ENCODE measurements at places on chromosomes 2 and 18.

DNA sequence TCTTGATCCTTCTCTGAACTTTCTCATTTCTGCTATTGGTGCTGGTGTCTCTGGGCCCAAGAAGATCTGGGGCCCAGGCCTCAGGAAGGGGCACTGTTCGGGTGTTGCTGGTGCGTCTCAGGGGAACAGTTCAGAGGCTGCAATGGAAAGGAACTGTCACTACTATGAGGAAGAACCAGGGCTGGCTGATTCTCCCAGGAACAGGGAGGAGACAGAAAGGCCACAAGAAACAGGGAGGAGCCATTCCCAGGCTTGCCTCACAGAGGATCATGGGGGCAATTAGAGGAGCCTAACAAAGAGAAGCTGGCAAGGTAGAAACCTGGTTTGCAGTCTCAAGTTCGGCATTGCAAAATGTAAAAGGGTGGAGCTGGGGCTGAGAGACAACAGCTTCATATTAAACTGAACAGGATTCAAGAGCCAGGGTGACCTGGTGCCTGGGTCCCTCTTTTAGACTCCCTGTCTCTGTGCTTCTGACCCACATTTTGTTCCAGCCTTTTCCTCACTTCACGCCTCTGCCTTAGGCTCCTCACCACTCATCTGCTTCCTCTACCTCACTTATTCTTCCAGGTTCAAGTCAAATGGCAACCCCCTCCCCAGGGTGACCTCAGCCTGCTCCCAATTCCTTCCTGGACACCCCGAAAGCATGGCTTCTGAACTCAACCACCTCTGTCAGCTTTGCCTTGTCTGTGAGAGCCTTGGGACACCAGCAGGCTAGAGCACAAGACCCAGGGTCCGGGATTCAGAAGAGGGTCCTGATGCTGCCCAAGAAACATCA, 58.4 kb downstream of the GYPC start:
- DNase-seq, result no peak

- DNase-seq, result no peak
Measured at GRCh38 chr18:7456376-7456775, 110.7 kb upstream of the PTPRM start.

- no peak for DNase-seq
Measured at GRCh38 chr2:3214806-3215404, 162.7 kb downstream of the EIPR1 start.

DNA sequence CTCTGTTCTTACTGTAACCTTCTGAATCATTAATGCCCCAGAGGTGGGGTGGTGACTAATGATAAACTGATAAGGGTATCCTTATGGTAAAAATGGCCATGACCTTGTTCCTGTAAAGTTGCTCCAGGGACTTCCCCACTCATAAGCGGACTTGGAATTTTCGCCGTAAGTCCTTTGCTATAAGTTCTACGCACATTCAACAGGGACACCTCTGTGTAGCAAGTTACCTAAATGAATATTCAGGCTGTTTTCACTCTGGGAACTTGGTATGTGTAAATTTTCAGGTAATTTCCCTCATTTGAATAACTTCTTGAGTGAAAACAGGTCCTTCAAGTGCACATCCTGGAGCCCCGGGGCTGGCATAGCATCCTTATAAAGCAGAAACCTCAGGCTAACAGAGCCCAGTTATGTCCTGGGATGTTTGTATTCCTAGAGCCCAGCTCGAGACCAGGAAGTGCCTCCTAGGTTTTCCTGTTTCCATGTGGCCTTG, 9.4 kb upstream of the AGFG1 start:
- no peak for DNase-seq

GRCh38 chr2:69067026-69067630, 54.1 kb downstream of the ANTXR1 start:
- DNase-seq, result no peak

DNA sequence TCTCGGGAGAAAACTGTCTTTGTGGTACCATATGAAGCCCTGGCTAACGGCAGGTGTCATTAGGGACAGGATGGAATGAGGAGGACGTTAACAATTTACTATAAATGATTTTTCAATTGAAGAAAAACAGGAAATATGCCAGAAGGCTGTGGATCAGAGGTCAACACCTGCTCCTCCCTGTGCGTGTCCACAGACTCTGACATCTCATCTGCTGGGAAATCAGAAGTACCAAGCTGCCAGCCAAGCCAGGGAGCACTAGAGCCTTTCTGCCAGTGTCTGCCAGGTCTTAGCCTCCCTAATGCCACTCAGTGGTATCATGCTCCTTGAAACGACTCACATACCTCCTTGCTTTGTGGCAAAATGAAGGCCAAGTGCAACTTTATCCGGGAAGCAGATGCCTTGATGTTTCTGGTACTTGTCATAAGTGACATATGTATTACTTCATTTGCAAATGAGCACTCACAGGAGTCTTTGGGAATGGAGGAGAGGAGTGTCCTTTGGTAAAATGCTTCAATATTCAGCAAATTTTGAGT, 541.1 kb downstream of the SATB2 start:
- no peak for DNase-seq

DNA sequence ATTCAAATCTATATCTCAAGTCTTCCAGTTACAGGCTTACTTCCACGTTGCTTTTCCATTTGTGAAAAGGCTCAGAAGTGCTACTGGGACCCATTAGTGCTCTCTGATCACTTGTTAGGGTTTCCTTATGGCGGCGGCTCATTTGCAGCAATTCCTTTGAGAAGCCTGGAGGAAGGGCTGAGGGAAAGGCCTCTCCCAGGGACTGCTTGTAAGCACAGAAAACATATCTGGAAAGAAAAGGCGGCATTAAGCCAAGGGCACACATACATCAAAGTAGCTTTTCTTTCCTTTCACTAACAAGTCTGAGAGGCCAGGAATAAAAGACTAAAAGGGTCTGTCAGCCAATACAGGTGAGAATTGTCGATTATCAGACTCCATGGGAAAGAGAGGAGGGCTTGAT, 39.4 kb upstream of the ITGB6 start:
- DNase-seq, result no peak

GRCh38 chr2:199144036-199144435, 313.7 kb downstream of the SATB2 start:
- no peak for DNase-seq

DNA sequence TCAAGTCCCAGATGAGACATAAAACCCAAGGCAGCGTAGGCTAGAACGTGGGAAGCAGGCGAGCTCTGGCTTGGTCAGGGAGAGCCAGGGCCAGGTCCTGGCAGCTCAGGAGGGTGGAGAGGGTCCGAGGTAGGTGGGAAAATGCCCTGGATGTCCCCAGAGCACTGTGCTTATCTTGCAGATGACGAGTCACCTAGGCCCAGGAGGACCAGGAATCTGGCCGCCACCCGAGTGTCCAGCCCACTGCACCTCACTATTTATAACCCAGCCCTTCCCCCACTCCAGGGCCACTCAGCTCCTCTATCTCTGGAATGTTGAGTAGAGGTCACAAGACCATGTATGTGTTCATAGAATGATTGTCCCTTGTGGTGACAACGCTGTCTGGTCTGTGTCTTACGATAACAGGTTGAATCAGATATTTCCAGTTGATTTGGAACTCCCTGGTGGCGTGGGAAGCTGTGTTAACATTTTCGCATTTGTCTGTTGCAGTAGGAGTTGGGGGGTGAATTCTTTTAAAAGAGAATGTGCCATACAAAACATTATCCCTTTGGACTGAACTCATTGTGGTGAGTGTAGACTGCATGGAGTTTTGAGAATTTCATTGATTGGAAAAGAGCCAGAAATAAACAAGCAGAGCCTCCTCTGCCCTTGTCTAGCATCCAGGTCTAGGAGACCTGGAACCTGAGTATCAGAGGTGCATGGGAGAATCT, 47.5 kb downstream of the EMILIN2 start:
- no peak for DNase-seq

- no peak for DNase-seq
Measured at GRCh38 chr2:204497855-204498254, 47.4 kb upstream of the PARD3B start.

- no peak for DNase-seq
Measured at GRCh38 chr2:231415029-231415428, 19.5 kb downstream of the B3GNT7 start.

GRCh38 chr2:21401022-21401698, 277.4 kb downstream of the TDRD15 start:
- no peak for DNase-seq

- DNase-seq, result no peak
Measured at GRCh38 chr2:181334158-181334826, 122.9 kb upstream of the ITGA4 start.

GRCh38 chr2:213241817-213242216, 42.4 kb upstream of the SPAG16 start:
- DNase-seq, result no peak

DNA sequence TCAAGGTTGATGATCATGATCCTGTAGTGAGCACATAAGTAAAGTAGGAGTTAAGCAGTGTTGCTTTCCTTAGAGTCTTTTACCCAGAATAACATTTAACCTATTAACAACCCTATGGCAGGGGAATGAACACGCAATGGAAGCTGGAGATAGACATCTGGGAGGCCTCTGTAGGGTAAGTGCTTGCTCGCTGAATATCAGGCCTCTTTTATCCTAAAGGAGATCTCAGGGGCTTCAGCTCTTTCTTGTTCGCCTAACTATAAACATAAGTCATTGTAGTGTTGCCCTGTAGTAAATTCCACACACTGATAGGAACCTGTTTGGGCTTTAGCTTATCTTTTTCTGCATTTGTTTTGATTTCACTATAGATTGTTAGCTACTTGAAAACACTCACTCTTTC, 174.4 kb upstream of the TCF4 start:
- DNase-seq, result no peak

DNA sequence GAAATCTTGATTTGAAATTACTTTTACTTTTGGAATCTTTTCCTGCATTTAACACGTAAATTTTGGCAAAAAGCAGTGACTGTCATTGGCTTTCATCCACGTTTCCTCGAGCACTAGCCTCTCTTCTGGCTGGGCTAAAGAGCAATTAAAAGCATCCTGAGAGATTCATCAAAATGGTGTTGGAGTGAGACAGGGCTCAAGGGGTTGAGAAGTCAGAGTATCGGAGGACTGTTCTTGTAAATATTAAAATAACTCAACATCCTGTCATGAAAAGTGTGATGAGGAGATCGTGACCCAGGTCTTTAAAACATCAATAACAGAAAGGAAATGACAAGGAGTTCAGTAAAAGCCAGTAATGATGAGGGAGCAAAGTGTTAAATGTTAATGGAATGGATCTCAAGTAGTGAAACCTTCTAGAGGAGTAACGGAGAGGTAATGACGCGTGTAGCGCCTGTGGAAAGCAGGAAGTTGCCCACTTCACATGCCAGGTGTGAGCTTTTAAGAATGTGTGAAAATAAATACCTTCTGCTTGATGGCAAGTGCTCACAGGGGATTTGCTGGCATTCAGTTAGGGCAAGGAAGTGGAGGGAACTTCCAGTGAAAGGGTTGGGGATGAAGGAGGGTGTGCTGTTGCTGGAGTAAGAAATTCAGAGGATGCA, 754.4 kb downstream of the ADCYAP1 start:
- DNase-seq, result no peak

DNA sequence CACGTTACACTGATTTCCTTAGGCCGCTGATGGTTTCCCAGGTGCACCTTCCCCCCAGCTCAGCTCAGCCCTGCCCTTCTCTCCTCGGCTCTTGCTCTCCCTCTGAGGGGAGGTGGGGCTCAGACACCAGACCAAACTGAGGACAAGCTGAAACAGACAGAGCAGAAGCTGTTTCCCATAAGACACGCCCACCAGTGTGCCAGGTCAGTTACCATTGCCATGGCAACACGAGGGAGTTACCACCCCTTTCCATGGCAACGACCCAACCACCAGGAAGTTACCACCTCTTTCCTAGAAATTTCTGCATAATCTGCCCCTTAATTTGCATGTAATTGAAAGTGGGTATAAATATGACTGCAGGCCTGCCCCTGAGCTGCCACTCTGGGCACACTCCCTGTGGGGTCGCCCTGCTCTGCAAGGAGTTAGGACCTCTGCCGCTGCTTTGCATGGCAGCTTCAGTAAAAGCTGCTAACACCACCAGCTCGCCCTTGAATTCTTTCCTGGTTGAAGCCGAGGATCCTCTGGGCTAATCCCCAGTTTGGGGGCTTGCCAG, 120.9 kb upstream of the SMIM21 start:
- no peak for DNase-seq

GRCh38 chr2:182706751-182707150, 9.3 kb upstream of the DNAJC10 start:
- DNase-seq, result no peak

- no peak for DNase-seq
Measured at GRCh38 chr2:209578394-209579001, 154.7 kb downstream of the MAP2 start.

DNA sequence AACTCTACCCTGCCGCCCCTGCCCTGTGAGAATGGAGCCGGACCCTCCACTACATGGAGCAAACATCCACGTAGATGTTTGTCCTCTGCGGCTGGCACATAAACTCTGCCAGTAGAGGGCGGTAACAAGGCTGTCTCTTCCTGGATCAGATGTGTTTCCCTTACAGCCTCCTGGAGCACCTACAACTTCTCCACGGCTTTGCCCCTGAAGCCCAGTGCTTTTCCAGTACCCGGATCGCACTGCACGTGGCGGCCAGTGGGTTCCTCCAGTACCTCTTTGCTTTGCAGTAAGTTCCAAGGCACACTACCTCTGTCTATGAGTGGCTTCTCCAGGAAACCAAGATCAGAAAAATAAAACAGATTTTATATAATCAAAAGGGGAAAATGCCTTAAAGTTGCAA, 651.3 kb downstream of the DCDC2C start:
- no peak for DNase-seq

GRCh38 chr18:52441794-52442193, 101.8 kb downstream of the DCC start:
- no peak for DNase-seq

DNA sequence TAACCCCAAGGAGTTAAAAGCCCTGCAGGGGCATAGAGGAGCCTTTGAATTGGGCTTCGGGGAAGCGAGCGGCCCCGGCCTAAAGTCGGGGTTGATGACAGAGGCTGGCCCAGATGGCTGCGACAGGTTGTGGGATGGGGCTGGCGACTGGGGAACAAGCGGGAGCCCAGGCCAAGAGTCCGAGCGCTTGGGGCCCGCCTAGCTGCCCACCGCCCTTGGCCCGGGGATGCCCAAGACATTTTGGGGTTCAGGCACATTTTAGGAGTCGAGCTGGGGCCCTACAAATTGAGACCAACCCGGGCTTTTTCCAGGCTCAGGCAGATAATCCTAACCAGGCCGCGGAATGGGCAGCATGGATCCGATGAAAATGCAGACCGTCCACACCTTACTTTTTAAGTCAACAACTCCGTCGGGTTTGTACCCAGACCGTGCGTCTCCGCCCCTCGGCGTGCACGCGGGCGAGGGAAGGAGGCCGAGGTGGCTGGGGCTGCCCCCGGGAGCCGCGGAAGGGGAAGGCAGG, 507 bp downstream of the RTKN start:
- DNase-seq, result no peak

DNA sequence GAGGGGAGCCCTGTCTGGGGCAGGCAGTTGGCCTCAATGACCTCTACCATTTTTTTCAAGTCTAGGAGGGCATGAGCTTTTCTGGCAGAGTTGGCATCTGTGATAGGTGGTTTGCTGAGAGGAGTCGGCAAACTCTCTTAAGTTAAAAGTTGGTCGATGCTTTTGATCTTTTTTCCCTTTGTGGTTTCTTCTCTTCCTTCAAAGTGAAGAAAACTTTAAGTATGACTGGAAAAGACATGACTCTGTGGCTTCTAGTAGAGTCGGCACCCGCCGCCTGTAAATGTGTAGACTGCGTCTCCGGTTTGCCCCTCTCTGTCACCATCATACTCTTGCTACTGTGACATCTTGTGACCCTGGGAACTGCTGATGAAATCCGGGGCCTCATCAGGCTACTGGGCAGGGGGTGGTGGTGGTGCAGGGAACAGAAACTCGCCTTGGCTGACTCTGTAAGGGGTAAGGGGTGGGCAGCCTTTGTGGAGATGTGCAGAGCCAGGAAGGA, 21.1 kb downstream of the INPP5D start:
- DNase-seq, result no peak

Measured in stimulated activated CD8-positive, alpha-beta memory T cell treated with anti-CD3 and anti-CD28 coated beads, Interleukin-12 subunit alpha, Interleukin-12 subunit beta, amount 100 ng/mL, for 1 hour (primary cell).